ENCODE measurements at places on chromosomes 3 and 15.

DNA sequence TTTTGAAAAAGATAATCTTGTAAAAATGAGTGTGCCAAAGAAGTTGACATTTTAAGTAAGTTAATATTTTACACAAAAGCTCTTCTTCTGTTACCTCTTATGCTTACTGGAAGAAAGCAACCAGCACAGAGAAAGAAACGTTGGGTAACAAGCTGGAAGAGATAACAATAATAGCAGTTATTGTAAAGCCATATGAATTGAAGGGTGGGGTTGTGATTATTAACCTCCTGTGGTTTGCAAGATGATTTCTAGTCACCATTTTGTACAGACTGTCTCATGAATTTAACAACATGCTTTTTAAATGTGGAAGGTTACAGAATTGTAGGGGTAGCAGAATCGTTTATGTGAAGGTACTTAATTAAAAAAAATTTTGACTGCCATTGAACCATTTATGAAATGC lies 9.2 kb downstream of the RAP2B start:
- DNase-seq: no peak

- DNase-seq: no peak
These were observed 12.8 kb upstream of the PPARG start for GRCh38 chr3:12275974-12276650.

DNA sequence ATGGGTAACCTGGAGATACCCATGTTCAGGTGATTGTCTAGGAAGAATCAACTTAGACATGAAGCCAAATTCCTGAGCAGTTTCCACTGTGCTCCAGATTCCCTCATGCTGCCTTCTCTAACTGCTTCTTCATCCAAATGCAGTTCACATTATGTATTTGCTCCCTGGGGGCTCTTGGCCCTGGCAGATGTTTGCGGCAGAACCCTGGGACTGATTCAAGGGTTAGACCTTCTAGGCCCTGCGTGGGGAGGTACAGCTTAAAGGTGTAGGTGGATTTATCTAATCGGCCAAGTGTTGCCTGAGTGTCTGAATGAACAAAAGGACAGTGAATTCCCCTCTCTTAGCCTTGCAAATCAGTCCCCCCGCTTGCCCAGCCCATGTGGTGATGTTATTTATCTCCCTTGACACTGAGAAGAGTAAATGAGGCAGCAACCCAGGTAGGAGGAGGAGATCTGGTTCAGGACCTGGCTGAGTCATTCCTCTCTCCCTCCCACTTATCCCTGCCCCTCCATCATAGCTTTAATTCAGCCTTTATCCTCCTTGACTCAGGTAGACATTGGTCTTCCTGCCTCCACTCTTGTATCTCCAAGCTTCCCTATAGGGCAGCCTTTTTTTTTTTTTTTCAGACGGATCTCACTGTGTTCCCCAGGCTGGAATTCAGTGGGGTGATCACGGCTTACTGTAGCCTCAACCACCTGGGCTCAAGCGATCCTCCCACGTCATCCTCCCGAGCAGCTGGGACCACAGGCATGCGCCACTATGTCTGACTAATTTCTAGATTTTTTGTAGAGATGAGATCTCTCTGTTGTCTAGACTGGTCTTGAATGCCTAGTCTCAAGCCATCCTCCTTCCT lies 54.8 kb downstream of the MAGEF1 start:
- no peak for DNase-seq

- DNase-seq: peak; percentile 52
These were observed 34.5 kb downstream of the ZFAND6 start for GRCh38 chr15:80093854-80094418.

GRCh38 chr15:85622221-85622831 lies 172.4 kb downstream of the KLHL25 start:
- no peak for DNase-seq

DNA sequence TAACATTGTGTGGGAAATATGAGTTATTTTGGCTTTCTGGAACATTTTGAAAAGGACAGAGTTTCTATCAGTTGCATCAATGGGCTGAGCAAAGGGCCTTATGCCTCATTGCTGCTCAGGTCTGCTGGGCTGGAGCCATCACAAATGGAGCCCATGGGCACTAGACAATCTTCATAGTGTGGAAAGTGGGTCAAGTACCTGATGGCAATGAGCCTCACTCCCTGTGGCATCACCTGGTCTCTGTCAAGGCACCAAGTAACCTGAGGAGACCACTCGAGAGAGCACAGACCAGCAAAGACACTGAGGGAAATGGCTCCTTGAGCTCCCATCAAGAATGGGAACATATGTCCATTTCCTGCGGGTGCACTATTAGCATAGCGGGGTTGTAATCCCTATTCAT lies 96.7 kb upstream of the PPP2R3A start:
- no peak for DNase-seq

GRCh38 chr15:49815950-49816349 lies 195.1 kb downstream of the DTWD1 start:
- no peak for DNase-seq

DNA sequence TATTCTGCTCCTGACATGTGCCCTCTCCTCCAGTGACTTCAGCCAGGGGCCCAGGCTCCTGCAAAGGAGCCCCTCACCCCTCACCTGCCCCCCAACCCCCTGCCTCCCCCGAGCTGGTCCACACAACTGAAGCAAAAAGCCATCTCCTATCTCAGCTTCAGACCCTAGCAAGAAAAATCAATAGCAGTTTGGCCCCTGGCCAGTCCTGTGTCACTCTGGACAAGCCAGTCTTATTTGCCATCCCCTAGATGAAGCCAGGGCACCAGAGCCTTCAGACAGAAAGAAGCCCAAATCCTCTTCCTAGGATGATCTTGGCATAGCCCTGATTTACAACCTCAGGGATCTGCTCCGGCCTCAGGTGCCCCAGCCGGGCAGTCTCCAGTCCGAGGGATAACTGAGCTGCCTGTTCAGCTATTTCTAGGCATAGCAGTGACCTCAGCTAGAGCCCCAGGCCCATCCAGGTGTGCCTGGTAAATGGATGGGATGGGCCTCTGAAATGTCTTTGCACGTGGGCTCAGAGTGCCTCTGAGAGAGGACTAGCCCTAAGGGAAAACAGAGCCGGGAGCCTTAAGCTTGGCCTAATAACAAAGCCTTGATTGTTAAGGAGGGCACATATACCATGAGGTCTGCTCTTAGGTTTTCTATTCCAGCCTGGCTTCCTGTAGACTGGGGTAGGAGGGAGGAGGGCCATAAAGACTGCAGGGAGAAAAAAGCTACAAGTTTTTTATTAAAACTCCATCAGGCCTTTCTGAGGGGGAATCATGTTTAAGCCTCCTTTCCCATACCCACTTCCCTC lies 242.0 kb downstream of the SHQ1 start:
- no peak for DNase-seq

DNA sequence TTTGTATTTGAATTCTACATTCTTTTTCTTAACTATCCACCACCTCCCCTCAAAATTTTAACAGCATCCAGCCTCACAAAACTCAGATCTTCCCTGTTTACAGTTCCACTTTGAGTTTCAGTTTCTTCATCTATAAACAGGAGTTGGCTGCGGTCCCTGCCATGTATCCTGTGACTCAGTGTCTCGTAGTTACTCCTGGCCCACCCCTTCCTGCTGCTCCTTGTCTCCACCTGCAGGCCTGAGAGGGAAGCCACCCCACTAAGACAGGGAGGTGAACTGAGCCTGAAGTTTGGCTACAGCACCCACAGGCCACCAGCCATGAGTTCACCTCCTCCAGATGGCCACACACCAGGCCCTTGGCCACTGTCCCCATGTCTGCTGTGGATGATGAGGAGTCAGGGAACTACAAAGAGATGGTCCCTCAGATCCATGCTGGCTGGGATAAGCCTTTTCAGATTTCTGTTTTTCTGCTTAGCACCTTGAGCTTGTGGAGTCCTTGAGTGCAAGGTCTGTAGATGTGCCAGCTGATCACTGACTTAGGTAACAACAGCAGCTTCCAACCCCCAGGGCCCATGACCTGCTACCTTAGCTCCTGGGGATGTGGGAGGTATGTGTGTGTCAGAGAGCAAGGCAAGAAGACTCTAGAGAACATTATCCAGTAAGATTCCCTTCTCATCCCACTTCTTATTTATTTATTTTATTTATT lies 37.5 kb downstream of the CD86 start:
- no peak for DNase-seq

DNA sequence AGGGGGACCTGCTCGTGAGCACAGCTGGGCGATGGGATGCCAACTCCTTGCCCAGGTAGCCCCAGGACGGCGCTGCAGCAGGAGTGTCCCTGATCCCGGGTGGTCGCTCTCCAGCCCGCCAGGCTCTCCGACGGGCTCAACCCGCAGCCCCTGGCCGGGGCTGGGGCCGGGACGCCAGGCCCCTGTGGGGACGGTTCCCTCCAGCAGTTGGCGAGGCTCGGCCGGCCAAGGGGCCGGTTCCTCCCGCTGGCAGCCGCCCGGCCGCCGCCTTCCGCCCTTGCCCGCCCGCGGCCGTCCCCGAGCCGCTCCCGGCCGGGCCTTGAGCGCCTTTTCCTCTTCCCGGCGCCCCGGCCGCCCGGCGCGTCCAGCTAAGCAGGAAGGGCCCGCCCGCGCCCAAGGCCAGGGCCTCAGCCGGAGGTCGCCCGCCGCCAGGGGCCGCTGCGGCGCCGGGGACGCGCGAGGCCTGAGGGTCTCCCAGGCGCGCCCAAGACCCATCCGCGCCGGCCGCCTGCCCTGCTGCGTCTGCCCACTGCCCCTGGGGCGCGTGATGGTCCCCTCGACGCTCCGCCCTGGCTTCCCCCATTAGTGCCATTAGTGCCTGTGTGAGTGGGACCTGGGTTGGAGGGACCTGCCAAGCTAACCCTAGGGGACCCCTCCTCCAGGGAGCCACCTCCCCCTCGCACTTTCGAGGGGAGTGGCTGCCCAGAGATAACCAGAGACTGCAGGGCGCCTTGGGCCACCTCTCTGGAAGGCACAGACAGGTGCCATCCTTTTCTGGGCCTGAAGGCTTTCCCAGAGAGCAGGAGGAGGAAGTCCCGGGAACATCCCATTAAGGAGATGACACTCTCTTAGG lies 106.4 kb downstream of the FBLN2 start:
- DNase-seq: no peak

GRCh38 chr15:69390575-69390974 lies 23.6 kb upstream of the KIF23 start:
- DNase-seq: no peak

GRCh38 chr15:25088261-25088790 lies 133.5 kb downstream of the SNRPN start:
- DNase-seq: no peak

- DNase-seq: no peak
These were observed 10.7 kb upstream of the RAB43 start for GRCh38 chr3:129132097-129132866.

DNA sequence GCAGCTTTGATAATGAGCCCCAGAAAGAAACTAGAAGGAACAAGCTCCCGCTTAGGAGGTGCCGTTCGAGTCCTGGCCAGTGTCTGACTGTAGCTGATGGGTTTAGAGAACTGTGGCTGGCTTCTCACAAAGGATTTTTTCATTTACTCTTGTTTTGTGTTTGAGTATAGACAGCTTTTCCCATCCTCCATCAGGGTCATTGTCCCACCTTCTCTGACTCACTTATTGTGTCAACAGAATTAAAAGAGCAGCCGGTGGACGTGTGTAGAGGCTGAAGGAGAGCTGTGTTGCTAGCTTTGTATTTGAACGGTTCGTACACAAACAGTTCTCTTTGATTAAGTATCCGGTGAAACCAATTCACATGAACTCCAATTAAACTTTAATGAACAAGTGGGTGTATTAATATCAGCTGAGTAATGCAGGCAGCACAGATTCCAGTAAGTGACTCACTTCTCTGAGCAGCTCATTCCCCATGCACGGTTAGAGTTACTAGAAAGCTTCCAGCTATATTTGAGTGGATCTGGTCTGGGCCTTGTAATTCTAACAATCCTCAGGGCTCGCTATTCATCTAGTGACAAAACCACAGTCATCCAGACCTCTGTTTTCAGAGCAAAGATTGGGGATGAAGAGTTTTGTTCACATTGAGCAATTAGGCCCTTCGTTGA lies 141.0 kb downstream of the LPP start:
- DNase-seq: no peak

GRCh38 chr15:95459273-95459672 lies 871.2 kb upstream of the NR2F2 start:
- DNase-seq: no peak
